ENCODE measurements at places on chromosomes 5 and 9.

DNA sequence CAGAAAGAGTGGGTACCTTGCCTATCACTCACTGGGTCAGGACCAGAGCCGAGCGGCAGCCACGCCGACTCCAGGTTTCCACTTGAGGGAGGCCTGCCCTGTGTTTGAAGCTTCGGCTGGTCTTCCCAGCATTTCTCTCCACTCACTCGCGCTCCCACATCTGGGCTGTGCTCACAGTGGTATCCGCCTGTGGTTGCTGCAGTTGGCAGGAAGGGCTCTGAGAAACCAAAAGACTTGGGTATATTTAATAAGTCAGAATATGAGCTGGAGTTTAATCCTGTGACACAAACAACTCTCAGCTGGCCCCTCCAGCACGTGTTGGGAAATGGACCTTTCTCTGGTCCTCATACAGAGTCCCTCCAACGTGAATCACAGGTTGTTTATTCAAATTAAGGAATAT is 70.9 kb downstream of the SPRY4 start:
- DNase-seq: no peak

DNA sequence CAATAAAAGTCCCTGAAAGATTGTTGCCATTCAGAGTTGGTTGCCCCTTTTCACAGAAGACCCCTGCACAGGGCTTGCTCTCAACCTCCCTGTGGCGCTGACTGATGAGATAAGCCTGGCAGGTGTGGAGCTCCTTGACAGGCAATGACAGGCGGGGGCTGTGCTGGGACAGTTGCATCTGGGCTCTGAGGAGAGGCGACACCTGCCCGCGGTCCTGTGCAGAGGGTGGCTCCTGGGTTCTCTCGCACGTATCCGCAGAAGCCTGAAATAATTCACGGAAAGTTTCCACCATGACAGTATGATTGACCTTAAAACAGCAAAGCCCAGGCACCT is 19.8 kb upstream of the EXOC3 start:
- no peak for DNase-seq

- peak; percentile 30 for DNase-seq
Measured at GRCh38 chr5:132962429-132963021, 909 bp downstream of the AFF4 start.

GRCh38 chr9:19533373-19533772 is 124.6 kb downstream of the ACER2 start:
- no peak for DNase-seq

GRCh38 chr5:78889369-78890140 is 95.6 kb downstream of the ARSB start:
- DNase-seq: no peak

- no peak for DNase-seq
Measured at GRCh38 chr5:150073086-150073625, 13.2 kb downstream of the CSF1R start.

GRCh38 chr5:159800131-159800840 is 116.0 kb upstream of the ADRA1B start:
- no peak for DNase-seq

- no peak for DNase-seq
Measured at GRCh38 chr9:126295936-126296600, 30.6 kb upstream of the MVB12B start.

DNA sequence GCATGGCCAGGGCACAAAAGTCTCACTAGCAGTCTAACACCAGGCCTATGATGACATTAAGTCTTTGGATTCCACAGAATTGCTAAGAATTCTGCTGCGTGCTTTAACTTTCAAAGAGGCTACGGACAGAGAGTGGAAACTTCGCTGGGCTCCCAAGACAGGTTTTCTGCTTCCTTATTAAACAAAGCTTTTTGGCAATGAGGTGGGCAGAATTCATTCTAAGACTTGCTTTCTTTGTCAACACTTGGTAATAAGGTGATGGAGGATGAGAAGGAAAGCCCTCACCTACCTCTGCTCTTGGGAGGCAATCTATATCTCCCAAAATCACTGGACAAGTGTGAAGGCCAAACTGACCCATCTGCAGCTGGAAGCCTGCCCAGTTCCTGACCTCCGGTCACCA is 231.9 kb downstream of the ATPSCKMT start:
- no peak for DNase-seq

All from NCI-H345 (cell line).